ENCODE measurements at places on chromosomes 6 and 20. TPM values are rescaled to one million over a fixed set of nuclear protein-coding genes. Genes with fewer than 3 reads are reported as not detected.

B4GALT5 gene
- total RNA-seq: 75.4 TPM

BPI gene
- total RNA-seq: not detected

LY6G6D gene
- not detected for total RNA-seq

GSTA3 gene
- not detected for total RNA-seq

SLA2 gene
- not detected for total RNA-seq

CTCFL gene
- total RNA-seq: not detected

MEI4 gene
- total RNA-seq: not detected

DDO gene
- total RNA-seq: 0.53 TPM

- no peak for DNase-seq
These were observed 374.1 kb upstream of the CITED2 start for GRCh38 chr6:139748353-139749146.

DNA sequence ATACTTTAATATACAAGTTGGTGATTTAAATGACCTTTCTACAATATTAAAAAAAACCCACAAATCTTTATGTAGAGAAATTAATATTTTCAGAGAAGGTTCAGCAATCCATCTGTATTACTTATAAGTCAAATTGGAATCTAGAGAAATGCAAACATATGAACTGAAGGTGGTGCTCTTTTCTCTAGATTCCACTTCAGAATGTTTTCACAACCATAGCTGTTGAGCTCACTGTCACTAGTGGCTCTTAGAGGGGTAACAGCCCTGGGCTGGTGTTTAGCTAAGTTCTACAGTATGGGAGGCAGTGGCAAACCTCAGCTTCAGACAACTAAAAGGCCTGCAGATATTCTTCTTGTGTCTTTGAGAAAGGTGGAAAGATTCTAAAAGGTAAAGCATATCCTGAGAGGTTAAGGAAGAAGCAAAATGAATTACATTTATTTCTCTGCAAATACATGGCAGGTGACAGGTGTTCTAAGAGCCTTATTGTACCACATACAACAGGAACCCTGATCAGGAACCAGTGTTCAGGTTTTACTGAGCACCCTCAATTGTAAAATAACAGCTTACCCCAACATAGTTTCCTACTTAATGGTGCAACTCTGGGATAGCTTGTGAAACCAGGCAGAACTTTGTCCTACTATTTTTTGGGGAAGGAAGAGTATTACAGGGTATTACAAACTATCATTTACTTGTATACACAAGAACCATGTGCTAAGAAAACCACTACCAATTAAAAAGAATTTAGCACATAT, 56.6 kb upstream of the SAMHD1 start:
- DNase-seq: no peak

- peak; percentile 22 for DNase-seq
These were observed 52.2 kb downstream of the MARCKS start for GRCh38 chr6:113909224-113909856.
